Dermis microvascular lymphatic vessel endothelial cell (primary cell): ENCODE measurements at places on chromosomes 7 and 10. TPM values are rescaled to one million over a fixed set of nuclear protein-coding genes. Genes with fewer than 3 reads are reported as not detected.

The LHFPL3 gene
- not detected in 2 replicates for total RNA-seq

GRCh38 chr7:139660317-139661042, 117.3 kb downstream of the HIPK2 start:
- DNase-seq: no peak

DNA sequence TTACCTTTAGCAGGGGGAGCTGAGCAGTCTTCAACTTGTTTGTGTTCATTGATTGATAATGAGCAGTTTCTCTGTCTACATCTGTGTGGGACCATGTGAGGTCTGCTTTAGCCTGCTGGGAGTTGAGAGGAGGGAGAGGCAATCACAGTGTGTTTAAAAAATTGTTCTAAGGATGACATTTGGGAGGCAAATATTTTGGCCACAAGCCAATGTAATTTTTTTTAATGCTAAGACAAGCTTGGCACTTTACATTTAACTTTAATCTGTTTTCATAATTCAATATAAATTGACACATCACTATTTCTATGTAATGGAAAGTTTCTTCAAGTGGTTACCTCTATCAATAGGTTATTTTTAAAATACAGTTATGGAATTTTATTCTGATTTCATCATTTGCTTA, 55.9 kb upstream of the SEMA3A start:
- no peak for DNase-seq

The PCLO gene
- total RNA-seq: 1.8 and 3.0 TPM in 2 replicates

The CPA4 gene
- not detected in 2 replicates for total RNA-seq

The C10orf143 gene
- 0.26 and 0.76 TPM in 2 replicates for total RNA-seq

- no peak for DNase-seq
Measured at GRCh38 chr7:41183741-41184140, 519.1 kb downstream of the INHBA start.

The MKI67 gene
- total RNA-seq: 9.0 and 15.4 TPM in 2 replicates

The DGKB gene
- not detected in 2 replicates for total RNA-seq

The HSPA12A gene
- 0.38 and 0.77 TPM in 2 replicates for total RNA-seq

The KCNH2 gene
- 0.13 TPM in 1 of 2 replicates, not detected in the other for total RNA-seq

DNA sequence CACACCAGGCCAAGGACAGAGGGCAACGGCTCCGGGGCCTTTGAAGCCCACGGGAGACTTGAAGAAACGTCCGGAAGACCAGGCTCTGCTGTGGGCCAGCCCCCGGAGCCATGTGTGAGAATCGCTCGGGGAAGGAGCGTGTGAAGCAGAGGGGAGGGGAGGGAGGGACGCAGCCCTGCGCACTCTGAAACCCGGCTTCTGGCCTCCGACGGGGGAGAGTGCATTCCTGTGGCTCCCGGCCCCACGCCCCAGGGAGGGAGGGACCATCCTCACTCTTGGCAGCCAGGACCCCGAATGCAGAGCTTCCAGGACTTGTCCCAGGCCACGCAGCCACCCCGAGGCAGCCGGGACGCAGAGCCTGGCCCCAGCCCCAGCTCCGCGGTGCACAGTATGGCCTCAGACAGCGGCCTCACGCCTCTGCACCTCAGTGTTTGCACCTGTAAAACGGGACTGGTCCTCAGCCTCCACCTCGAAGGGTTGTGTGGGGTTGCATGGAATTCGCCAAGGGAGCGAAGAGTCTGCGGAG, 67.4 kb downstream of the PDGFA start:
- no peak for DNase-seq

The COL28A1 gene
- total RNA-seq: under 0.01 TPM in 1 of 2 replicates, not detected in the other

GRCh38 chr10:115762029-115762428, 511.0 kb downstream of the GFRA1 start:
- no peak for DNase-seq

The GJD4 gene
- total RNA-seq: not detected in 2 replicates

GRCh38 chr7:107581387-107582013, 1.5 kb downstream of the BCAP29 start:
- no peak for DNase-seq

- no peak for DNase-seq
Measured at GRCh38 chr7:72317341-72317740, 94.8 kb downstream of the CALN1 start.
